ENCODE measurements at places on chromosomes 3 and 15.

DNA sequence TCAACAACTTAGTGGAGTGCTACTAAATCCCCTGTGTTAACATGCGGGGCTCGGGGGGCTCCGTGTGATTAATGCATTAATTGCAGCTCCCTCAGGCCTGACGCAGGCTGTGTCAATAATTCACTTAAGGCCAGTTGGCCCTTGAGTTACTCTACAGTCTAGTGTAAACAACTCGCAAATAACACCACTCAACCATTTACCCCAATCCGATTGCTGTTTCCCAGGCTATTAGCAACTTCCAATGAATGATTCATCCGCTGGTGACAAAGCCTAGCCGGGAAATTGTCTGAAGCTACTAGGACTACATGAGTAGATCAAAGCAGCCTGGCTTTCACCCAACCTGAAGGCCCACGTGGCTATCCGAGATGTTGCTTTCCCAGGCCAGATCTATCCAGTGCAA lies 121.3 kb upstream of the SOX14 start:
- no peak for DNase-seq

DNA sequence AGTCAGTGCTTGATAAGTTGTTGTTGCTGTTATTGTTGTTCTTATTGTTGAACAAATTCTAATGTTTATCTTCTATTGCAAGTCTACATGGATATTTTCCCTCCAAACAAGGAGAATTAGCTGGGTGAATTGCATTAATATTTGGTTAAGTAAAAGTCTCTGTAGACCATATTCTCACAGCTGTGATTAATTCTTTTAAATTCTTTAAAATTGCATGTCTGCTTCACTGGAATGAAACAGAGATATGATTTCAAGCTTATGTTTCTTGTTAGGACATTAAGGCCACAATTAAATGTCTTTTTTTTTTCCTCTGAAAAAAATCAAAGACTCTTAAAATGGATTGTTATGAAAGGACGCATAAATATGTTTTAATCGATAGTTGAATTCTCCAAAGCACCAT lies 153.4 kb downstream of the EBLN2 start:
- no peak for DNase-seq

DNA sequence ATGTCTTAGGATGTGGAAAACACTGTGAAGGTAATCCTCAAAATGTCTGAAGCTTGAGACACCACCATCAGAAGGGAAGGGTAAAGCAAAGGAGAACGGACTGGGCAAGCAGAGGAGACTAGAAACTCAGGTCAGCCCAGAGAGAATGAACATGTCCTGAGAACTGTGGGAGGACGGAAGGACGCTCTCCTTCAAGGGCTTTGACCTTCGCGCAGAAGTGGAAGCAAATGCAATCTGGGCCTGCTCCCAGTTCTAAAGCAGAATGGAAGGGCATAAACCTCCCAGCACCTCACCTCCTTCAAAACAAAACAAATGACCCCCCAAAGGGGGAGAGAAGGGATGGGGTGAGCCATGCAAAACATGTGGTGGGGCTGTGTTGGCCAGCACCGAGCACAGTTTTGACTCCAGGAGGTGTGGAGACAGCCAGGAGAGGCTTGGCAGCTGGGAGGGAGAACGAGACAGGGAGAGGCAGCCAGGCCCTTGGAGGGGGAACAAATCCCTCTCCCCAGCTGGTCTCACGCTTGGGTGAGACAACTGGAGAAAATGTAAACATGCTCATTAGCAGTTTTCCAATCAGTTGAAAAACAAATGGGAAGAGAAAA lies 222.4 kb upstream of the WNT5A start:
- no peak for DNase-seq

GRCh38 chr15:68552773-68553172 lies 26.0 kb upstream of the CORO2B start:
- no peak for DNase-seq

GRCh38 chr3:53337167-53337940 lies 10.0 kb downstream of the DCP1A start:
- no peak for DNase-seq

GRCh38 chr3:130323503-130323902 lies 22.0 kb upstream of the COL6A5 start:
- no peak for DNase-seq

DNA sequence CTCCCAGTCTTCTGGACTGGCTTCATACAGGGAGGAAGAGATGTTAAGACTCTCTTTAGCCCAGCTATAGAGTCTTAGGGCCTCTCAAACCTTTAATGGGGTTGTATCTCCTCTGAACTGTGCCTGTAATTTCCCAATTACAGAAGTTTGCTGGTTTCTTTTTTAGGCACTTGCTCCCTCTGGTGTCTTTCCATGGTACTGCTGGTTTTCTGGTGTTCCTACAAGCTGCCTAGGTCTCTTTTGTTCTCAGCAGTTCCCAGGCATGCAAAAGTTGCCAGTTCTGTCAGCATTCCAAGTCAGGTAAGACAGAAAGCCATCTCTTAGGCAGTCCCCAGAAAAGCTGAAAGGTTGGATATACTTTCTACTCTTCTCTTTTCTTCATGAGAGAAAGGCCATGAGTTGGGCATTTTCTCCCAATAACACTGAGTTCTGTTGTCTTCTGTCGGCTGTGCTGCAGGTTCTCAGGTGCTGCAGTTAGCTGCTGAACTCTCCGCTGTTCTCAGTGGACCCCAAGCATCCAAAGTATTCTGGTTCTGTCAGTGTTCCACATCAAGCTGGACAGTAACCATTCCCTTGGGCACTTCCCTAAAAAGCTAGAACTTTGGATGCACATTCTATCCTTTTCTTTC lies 54.4 kb upstream of the EHHADH start:
- DNase-seq = peak; percentile 6

DNA sequence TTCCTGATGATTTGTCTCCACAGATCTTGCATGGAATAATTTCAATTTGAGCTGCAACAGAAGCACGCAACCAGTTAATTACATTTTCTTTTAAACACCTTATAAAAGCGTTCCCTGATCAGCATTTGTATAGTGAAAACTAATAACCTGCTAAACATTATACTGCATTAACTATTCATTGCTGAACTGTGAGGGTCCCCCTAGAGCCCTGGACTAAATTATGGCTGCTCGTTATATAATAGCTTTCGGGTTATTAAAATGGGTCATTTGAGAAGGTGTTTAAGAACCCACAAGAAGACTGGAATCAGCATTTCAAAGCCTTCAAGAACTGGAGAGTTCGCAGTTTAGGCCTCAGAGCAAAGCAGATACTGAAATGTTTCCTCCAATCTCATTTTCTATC lies 52.9 kb upstream of the ICE2 start:
- no peak for DNase-seq

GRCh38 chr15:48437178-48437577 lies 105.9 kb downstream of the DUT start:
- no peak for DNase-seq

- DNase-seq = no peak
Measured at GRCh38 chr15:80615783-80616391, 79.2 kb upstream of the ABHD17C start.
